Posterior cingulate gyrus (tissue), 11 donors: ENCODE measurements at places on chromosomes 7 and 10.

- no peak for DNase-seq
Measured at GRCh38 chr10:131681122-131681521, 219.7 kb upstream of the PPP2R2D start.

- peak; percentile 79 for DNase-seq
Measured at GRCh38 chr7:92833024-92833765, 3.2 kb downstream of the CDK6 start.

DNA sequence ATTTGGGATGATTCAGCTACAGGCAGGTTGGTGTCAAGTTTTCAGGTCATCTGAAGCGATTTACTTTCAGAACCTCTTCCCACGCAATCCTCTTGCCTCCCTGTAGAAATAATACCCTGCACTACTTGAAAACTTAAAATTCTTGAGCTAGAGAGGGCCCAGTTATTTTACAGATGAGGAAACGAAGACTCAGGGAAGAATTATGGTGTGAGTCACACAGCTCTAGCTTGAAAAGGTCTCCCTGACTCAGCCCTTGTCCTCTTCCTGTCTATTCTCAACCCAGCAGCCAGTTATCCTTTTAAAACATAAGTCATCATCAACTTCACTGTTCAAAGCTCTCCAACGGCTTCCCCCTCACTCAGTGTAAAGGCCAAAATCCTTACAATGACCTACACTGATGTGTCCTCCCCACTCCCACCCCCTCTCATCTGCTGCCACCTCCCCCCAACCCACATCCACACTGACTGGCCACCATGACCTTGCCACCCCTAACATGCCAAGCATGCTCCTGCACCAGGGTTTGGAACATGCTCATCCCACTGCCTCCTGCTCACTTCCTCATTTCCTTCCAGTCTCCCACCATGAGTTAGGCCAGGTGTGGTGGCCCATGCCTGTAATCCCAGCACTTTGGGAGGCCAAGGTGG is 3.4 kb downstream of the DNMBP start:
- no peak for DNase-seq

- peak; percentile 99 for DNase-seq
Measured at GRCh38 chr7:122143751-122144711, at the start of gene AASS. AASS (minus strand) TSS chr7:122144249; CDS start chr7:122133726, 10,523 bp downstream.

DNA sequence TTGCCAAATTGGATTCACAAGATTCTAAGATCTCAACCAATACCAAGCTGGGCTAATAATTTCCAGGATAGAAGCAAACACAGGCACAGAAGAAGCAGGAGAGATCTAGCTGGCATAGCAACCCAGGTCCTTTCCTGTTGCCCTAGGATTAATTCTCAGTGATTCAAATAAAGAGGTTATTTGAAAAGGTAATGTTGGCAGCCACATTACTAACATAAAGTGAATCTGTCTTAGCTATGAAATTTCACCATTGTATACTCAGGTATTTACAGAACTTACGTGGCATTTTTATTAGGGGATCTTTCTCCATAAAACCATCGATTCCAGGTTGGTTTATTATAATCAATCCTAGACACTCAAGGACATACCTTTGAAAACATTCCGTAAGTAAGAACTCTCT is 379.3 kb upstream of the POM121L12 start:
- no peak for DNase-seq

DNA sequence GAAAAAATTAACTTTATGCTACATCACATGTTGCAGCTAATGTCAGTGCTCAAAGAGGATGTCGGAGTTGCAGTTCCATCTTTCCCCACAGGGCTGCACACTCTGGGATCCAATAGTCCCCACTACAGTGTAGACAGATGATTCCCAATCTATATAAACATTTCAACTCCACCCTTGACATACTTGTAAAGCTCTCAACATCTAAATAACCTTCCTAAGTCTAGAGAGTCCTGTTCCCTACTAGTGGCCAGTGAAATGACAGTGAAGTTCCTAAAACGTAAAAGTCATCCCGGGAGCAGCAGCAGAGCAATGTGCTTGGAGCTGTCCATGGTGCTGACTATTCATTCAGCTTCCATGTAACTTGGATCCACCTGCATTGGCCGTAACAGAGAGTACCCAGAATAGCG is 145.1 kb downstream of the GRM8 start:
- no peak for DNase-seq

GRCh38 chr7:77498659-77499379 is 38.3 kb upstream of the PTPN12 start:
- no peak for DNase-seq

- DNase-seq = no peak
Measured at GRCh38 chr10:58704226-58704625, 191.6 kb downstream of the BICC1 start.

- DNase-seq = peak; percentile 34
Measured at GRCh38 chr7:29809533-29810155, 3.3 kb downstream of the WIPF3 start.

GRCh38 chr10:5259132-5259951 is 62.7 kb downstream of the AKR1C4 start:
- no peak for DNase-seq
